ENCODE measurements at places on chromosomes 7 and 10.

DNA sequence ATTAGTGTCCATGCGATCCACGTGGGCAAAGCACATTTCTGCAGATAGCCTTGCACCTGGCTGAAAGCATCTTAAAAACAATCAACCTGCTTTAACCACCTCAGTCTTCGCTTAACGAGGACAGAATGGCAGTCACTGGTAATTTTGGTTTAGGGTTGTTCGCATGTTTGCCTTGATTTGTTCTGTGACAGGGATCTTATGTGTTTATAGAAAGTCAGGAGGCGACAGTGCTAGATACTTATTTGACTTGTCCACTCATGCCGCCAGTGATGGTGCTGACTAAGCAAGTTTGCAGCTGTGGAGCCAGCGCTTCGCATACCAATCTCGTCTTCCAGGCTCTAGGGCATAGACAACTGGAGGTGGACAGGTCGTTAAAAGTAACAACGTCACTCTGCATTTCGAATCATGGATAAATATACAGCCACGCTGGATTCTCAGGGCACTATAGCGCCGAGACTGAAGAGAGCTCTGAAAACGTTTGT, 1.2 kb upstream of the TMEM243 start:
- peak; percentile 19 for DNase-seq

DNA sequence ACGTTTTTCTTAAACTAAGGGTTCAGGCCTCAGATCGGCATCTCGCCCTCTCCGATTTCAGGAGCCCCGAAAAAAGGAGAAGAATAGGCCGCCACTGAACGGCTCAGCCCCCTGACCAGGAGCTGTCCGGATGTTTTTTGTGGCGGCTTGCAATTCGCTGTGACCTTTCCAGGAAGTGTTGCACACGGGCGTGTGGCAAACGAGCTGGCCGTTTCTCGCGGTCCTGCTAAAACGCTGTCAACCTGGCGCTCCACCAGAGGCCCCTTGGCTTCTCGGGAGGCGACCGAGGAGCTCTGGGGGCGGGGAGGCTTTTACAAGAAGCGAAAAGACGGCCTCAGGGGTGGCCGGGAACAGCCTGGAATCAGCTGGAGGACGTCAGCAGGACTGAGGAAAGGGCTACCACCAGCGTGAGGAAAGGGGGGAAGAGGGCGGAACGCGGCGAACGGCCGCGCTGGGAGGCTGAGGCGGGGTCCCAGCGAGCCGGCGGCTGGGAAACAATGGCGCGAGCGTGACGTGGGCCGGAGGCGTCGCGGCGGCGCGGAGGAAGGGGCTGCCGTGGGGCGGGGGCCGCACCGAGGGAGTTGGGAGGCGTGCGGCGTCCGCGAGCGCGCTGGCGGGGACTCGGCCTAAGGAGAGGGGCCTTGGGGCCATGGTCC, 493 bp downstream of the NT5C2 start:
- peak; percentile 64 for DNase-seq

DNA sequence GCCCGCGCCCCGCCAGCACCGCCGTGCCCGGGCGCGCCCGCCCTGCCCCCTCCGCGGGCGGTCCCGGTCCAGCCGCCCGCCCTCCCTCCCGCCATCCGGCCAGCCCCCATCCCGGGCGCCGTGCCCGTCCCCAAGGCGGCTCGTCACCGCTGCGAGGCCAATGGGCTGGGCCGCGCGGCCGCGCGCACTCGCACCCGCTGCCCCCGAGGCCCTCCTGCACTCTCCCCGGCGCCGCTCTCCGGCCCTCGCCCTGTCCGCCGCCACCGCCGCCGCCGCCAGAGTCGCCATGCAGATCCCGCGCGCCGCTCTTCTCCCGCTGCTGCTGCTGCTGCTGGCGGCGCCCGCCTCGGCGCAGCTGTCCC, at the start of gene HTRA1:
Gene HTRA1 (plus strand): TSS at position 187 of the 362 bp plus-strand sequence. CDS start 100 bp downstream, at position 287.
- peak; percentile 78 for DNase-seq

GRCh38 chr10:70323138-70323696, 39.4 kb upstream of the NPFFR1 start:
- DNase-seq: no peak

GRCh38 chr10:11901833-11902475, 78.8 kb downstream of the PROSER2 start:
- DNase-seq: no peak

DNA sequence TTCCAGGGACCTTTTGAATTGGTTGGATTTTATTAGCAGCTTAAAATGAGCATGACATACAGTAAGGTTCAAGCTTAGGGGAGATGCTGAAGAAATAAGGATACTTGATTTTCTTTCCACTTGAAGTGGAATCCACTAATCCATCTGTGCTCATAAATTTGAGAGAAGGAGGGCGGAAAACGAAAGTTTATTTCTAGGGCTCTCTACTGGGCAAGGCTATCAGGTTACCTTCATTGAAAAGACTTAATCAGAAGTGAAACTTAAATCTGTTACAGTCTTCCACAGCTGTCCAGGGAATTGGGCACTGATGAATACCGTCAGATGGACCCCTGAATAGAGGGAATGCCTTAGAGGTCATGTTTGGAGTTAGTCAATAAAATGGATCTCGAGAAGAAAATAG, 21.8 kb downstream of the AUTS2 start:
- DNase-seq: peak; percentile 27

- DNase-seq: no peak
These were observed 119.1 kb downstream of the MAGI2 start for GRCh38 chr7:79334334-79334733.

DNA sequence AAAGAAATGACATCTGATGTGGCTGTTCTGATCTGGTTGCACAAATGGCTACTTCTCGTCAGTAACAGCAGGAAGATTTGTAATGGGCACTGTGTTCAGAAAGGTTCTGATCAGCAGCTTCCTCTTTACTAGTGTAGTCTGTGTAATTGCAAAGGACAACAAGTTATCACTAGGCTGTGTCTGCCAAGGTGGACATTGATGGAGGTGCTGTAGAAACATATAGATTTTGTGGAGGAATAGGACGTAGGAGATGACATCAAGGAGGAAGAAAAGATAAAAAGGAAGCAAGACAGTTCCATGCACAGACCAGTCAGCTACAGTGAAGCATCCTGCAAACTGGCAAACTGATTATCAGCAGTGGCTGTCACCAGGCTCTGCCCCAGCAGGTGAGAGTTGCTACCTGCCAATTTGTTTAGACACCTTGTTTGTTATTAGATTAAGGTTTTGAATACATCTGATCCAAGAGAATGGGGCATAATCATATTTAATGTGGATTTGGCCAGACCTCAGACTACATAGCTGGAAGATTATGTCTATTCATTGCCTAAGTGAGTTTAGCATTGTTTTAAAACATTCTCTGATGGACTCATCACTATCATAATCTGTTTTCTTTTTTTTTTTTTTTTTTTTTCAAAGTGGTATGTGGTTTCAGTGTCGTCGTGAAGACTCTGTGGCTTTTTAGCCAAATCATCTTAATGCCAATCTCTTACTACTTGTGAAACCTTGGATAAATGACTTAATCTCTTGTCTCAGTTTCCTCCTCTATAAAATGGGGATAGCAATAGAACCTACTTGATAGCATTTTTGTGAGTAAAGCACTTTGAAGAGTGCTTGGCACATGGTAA, 417.9 kb upstream of the LRGUK start:
- no peak for DNase-seq

GRCh38 chr7:148670807-148671206, 27.9 kb upstream of the CUL1 start:
- no peak for DNase-seq

- DNase-seq: no peak
These were observed 7.8 kb upstream of the ZYX start for GRCh38 chr7:143373255-143373794.

DNA sequence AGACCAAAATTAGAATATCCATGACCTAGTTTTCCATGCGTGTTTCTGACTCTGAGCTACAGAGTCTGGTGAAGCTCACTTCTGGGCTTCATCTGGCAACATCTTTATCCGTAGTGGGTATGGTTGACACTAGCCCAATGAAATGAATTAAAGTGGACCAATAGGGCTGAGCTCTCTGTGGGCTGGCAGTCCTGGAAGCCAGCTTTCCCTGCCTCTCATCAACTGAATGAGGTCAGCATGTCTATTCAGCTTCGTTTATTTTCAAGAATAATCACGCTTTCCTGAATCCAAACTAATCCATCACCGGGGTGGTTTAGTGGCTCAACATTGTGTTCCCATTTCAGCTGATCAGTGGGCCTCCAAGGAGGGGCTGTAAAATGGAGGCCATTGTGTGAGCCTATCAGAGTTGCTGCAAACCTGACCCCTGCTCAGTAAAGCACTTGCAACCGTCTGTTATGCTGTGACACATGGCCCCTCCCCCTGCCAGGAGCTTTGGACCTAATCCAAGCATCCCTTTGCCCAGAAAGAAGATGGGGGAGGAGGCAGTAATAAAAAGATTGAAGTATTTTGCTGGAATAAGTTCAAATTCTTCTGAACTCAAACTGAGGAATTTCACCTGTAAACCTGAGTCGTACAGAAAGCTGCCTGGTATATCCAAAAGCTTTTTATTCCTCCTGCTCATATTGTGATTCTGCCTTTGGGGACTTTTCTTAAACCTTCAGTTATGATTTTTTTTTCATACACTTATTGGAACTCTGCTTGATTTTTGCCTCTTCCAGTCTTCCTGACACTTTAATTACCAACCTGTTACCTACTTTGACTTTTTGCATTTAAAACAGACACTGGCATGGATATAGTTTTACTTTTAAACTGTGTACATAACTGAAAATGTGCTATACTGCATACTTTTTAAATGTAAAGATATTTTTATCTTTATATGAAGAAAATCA, 35.5 kb downstream of the CAV1 start:
- DNase-seq: peak; percentile 45

- no peak for DNase-seq
These were observed 43.2 kb upstream of the ACSL5 start for GRCh38 chr10:112330607-112331160.

DNA sequence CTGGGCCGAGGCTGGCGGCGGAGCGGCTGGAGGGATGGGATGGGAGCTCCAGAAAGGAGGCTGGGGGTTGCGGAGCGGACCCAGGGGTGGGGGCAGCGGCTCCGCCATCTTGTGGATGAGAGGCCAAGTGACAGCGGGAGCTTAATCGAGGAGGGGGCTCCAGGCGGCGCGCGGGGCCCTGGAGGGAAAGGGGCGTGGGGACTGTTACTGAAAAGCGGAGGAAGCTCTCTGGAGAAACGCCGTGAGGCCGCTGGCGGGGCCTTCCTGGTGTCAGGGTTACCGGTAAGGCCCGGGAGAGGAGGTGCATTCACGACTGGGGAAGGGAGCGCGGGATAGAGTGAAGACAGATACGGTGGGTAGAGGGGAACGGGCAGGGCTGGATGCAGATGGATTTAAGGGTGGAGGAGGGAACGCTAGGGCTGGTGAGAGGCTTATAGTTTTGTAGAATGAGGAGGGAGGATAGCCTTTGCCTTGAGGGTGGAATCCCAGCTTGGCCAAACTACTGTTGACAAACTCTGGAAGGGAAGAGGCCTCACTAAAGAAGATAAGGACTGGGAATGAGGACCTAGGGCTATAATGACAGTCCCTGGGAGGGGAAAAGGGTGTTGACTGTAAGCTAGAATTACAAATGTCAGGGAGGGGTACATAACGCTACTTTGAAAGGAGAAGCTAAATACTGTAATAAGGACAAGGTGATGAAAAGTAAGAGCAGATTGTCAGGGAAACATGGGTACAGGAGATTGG, 535 bp downstream of the BTRC start:
- DNase-seq: peak; percentile 59

- DNase-seq: no peak
These were observed 123.7 kb downstream of the CUL2 start for GRCh38 chr10:34966451-34966850.

DNA sequence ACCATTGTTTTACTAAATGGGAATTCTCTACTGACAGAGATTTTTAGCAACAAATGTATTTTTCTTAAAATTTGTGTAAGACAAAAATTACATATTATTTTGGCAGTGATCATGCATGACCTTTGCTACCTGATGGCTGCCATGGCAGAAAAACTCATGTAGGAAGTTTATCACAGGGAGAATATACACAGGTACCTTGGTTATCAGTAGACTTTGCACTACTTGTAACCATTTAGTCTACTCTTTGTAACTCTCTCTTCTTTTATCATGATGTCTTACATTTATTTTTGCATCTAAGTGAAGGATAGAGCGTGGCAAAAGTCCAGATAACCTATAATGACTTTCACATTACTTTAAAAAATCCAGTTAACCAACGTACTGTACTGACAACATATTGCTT, 34.1 kb downstream of the REEP3 start:
- no peak for DNase-seq

- no peak for DNase-seq
These were observed 582.2 kb downstream of the SORCS1 start for GRCh38 chr10:106582291-106582690.

All from HEK293T (cell line).